ENCODE measurements at places on chromosomes 6 and 20. TPM values are rescaled to one million over a fixed set of nuclear protein-coding genes. Genes with fewer than 3 reads are reported as not detected.

ZNF391 gene
- 0.47 TPM for polyA plus RNA-seq

RNF39 gene
- 11.8 TPM for polyA plus RNA-seq

MEI4 gene
- polyA plus RNA-seq: not detected

EDN3 gene
- 10.9 TPM for polyA plus RNA-seq

SRMS gene
- 0.04 TPM for polyA plus RNA-seq

OR12D3 gene
- not detected for polyA plus RNA-seq

TINAG gene
- not detected for polyA plus RNA-seq

SSTR4 gene
- not detected for polyA plus RNA-seq

RPN2 gene
- polyA plus RNA-seq: 101 TPM

LY6G6D gene
- 1.3 TPM for polyA plus RNA-seq

PACSIN1 gene
- 0.01 TPM for polyA plus RNA-seq

HS3ST5 gene
- polyA plus RNA-seq: not detected

PREX1 gene
- 2.5 TPM for polyA plus RNA-seq

ENPP4 gene
- polyA plus RNA-seq: 0.67 TPM

OR2B6 gene
- not detected for polyA plus RNA-seq

SH3BGRL2 gene
- polyA plus RNA-seq: 52.5 TPM
